ENCODE measurements at places on chromosomes 12 and 14.
A peak's percentile ranks its signal among the peaks of the same experiment; 100 is the strongest.

- DNase-seq: peak; percentile 60
Measured at GRCh38 chr12:93146263-93146939, 217.3 kb upstream of the EEA1 start.

- DNase-seq: no peak
Measured at GRCh38 chr14:69683971-69684370, 72.6 kb downstream of the SUSD6 start.

GRCh38 chr12:54201001-54201794 lies 12.4 kb upstream of the SMUG1 start:
- DNase-seq: peak; percentile 63

- DNase-seq: no peak
Measured at GRCh38 chr12:944211-944610, 5.3 kb downstream of the RAD52 start.

DNA sequence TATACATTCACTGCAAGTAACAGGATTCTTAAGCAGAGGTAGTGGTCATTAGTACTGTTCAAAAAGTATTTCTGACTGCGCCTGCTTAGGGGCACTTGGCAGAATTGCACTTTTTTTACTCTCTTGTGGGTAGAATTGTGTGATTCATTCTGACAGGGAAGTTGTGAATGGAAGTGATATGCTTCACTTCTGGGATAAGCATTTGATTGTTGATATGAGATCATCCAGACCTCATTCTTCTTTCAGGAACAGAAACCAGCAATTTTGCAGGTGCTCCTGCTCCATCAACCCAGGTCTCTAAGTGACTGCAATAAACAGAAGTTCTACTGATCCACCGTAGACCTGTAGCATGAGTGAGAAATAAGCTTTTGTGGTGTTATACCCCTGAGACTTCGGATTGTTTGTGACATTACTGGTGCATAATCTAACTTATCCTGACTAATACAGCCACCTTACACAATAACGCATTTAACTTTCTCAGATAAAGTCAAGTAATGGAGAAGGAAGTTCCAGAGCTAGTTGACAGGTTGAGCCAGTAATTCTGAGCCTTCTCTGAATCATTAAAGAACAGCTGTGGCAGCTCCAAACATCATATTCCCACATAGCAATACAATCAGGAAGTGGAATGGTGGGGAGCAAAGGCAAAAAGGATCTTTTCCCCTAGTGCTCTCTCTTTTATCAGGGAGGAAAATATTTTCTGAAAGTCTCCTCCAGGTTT lies 387.9 kb downstream of the SYT1 start:
- DNase-seq: peak; percentile 45

DNA sequence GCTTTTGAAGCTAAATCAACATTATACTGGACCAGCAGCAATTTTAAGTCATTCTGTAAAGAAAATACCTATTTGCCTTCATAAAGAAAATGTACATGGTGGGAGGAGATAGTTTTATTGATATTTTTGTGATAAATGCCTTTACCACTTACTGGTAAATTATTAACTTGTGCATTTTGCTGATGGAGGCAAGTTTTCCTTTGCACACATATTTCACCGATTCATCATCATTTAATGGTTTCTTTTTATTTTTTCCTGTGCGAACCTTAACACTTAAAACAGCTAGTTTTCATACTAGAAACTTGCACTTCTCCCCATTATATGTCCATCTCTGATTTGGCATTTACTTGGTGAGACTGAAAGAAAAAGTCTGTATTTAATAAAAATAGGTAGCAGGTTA lies 239.3 kb downstream of the TRHDE start:
- DNase-seq: peak; percentile 25

- DNase-seq: no peak
Measured at GRCh38 chr14:104583424-104584306, 4.1 kb downstream of the C14orf180 start.

GRCh38 chr14:100473249-100473648 lies 114.0 kb downstream of the BEGAIN start:
- DNase-seq: no peak

GRCh38 chr12:14974633-14975032 lies 1.8 kb downstream of the PDE6H start:
- DNase-seq: no peak

DNA sequence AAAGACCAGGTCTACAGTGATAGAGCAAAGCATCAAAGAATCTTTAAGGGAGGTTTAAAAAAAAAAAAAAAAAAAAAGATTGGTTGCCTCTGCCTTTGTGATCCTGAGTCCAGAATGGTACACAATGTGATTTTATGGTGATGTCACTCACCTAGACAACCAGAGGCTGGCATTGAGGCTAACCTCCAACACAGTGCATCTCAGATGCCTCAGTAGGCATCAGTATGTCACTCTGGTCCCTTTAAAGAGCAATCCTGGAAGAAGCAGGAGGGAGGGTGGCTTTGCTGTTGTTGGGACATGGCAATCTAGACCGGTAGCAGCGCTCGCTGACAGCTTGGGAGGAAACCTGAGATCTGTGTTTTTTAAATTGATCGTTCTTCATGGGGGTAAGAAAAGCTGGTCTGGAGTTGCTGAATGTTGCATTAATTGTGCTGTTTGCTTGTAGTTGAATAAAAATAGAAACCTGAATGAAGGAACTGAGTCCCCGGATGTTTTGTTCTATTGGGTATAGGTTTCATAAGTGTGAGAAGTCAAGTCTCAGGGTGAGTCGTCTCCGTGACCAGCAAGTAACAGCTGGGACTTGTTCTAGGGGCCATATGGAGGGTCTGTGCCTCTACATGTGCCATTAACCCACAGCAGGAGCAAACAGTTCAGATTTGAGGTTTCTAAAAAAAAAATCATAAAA lies 9.3 kb downstream of the PEBP1 start:
- DNase-seq: no peak

GRCh38 chr12:66050610-66051009 lies 79.9 kb downstream of the LLPH start:
- no peak for DNase-seq

DNA sequence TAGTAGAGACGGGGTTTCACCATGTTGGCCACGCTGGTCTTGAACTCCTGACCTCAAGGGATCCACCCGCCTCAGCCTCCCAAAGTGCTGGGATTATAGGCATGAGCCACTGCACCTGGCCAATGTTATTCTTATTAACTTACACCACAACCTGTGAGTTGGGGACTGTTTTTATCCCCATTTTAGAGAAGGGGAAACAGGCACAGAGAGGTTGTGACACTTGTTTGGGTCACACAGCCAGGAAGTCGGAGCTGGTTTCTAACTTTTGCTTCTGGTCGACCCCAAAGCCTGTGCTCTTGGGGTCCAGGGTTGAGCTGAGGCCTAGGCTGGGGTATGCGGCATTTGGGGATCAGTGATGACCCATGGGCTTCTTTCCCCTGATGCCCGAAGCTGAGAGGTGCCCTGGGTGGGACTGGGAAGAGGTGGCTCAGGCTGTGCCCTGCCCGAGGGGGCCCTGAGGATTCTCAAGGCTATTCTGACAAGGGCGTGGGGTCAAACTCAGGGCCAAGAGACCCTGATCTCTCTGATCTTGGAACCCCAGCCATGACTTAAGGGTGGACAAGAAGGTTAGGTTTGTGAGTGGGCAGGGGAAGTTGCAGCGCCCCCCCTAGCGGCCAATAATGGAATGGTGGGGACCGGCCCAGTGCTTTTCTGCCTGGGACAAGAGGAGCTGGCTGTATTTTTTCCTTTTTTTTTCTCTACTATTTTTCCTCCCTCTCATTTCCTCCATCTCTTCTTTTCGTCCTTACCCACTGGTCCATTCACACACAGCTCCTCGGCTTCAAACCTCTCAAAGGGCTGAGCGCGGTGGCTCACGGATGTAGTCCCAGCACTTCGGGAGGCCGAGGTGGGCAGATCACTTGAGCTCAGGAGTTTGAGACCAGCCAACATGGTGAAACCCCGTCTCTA lies 3.0 kb downstream of the SDSL start:
- DNase-seq: peak; percentile 57

DNA sequence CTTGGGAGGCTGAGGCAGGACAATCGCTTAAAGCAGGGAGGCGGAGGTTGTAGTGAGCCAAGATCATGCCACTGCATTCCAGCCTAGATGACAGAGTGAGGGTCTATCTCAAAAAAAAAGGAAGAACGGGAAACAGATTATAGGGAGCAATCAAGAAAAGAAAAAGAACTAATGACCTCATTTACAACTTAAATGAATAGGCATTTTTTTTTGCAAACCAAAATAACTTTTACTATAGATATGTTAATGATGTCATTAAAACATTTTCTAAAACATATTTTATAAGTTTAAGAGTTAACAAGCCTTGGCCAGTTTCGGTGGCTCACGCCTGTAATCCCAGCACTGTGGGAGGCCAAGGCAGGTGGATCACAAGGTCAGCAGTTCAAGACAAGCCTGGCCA lies 6.8 kb upstream of the RESF1 start:
- no peak for DNase-seq

- no peak for DNase-seq
Measured at GRCh38 chr12:66947119-66947518, 268.2 kb upstream of the GRIP1 start.

DNA sequence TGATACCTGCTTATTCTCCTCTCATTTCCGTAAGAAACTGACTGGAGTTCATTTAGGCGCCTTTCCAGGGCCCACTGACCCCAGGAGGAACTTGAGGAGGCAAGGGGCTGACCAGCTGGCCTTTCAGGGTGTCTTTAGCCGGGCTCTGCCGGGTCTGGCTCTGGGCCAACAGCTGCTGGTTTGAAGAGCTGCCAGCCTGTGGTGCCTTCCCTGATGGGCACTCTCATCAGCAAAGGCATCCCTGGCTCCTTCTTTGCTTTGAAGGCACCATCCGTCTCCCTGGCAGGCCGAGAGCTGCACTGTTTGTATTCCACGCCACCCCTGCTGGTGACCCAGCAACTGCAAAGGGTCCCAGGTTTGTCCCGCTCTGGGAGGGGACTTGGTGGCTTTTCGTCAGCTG lies 42.0 kb downstream of the IQSEC3 start:
- DNase-seq: no peak

GRCh38 chr12:6688543-6688998 lies 604 bp downstream of the ZNF384 start:
- DNase-seq: no peak

DNA sequence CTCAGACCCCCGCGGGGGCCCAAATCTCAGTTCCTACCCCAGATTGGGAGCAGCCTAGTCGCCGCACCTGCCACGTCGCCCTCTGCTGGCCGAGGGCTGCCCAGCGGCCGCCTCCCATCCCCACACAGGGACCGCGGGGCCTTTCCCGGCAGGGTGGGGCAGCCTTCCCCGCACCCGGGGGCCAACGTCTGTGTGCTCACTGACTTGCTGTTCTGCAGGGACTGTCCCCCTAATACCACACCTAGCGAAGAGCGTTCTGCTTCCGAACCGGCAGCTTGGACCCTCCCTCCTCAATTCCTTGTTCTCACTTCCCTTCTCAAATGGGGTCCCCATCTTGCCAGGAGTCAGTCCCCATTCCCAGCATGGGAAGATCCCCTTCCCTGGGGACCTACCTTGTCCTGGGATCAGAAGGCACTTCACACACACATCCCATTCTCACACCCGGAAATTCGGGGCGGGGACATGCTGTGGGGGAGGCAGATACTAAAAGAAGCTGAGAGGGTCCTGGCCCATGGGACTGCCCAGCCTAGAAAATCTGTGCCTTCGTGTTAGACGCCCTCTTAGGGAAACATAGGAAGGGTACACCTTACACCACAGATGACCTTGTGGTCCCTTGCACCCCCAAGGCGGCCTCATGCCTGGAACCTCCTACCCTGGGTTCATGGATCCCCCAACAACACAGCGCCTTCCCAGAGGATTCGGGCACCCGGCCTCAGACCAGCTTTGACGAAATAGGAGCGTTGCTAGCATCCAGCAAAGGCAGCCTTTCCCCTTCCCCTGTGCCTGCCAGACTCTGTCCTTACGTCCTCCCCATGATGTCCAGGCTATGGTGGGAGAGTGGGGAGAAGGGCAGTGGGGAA lies 16.4 kb downstream of the ACVRL1 start:
- no peak for DNase-seq

- DNase-seq: no peak
Measured at GRCh38 chr14:53814392-53814791, 142.2 kb downstream of the BMP4 start.

GRCh38 chr14:23360496-23360895 lies 4.5 kb downstream of the EFS start:
- DNase-seq: no peak

- no peak for DNase-seq
Measured at GRCh38 chr14:80152763-80153162, 58.5 kb downstream of the DIO2 start.

- DNase-seq: peak; percentile 74
Measured at GRCh38 chr12:51593539-51593938, 2.5 kb downstream of the SCN8A start.

- no peak for DNase-seq
Measured at GRCh38 chr14:34113991-34114390, 163.1 kb upstream of the EGLN3 start.
